ENCODE measurements at places on chromosomes 4 and X.

DNA sequence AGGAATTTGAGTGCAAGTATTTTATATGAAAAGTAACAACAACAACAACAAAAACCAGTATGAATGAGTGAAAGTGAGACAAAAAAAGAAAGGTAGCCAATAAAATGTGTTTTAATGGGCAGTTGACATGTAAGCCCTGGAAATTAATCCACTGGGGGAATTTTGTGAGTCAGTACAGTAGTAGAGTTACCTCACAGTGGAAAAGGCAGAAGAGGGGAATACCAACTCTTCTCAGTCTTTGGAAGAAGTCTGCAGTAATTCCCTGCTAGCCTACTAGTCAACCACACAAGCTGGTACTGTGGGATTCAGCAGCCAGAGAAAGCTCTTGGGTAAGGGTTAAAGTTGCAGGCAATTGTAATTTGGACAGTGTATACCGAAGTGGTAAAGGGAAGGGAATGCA is 76.3 kb upstream of the IL15 start:
- DNase-seq, result no peak

GRCh38 chr4:71941001-71941400 is 90.8 kb upstream of the NPFFR2 start:
- DNase-seq, result no peak

DNA sequence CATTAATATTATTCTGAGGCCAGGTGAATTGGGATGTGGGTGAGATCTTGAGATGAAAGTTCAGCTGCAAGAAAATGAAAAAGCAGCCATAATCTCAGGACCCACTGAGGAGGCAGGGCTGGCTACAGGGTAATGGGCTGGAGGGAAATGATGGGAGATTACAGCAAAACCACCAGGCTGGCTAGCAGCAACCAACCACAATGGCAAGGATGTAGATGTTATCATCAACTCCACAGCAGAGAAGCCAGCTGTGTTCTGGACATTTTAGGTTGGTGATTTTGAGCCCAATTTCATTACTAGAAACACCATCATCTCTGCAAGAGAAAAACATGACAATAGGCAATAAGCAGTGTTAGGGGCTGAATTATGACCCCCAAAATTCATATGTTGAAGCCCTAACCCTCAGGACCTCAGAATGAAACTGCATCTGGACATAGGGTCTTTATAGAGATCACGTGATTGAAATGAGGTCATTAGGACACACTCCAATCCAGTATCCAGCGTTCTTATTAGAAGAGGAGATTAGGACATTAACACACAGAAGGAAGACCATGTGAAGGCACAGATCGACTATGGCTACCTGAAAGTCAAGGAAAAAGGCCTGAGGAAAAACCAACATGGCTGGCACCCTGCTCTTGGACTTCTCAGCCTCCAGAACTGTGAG is 139.8 kb upstream of the KIT start:
- no peak for DNase-seq

- DNase-seq, result no peak
Measured at GRCh38 chr4:8724436-8725070, 132.0 kb downstream of the CPZ start.

- DNase-seq, result no peak
Measured at GRCh38 chr4:42284030-42284429, 113.3 kb upstream of the SHISA3 start.

GRCh38 chr4:38674258-38675144 is 10.5 kb downstream of the KLF3 start:
- no peak for DNase-seq

GRCh38 chr4:61922766-61923165 is 722.6 kb downstream of the ADGRL3 start:
- DNase-seq, result no peak

GRCh38 chrX:70922774-70923473 is 8.0 kb downstream of the SLC7A3 start:
- DNase-seq, result no peak

DNA sequence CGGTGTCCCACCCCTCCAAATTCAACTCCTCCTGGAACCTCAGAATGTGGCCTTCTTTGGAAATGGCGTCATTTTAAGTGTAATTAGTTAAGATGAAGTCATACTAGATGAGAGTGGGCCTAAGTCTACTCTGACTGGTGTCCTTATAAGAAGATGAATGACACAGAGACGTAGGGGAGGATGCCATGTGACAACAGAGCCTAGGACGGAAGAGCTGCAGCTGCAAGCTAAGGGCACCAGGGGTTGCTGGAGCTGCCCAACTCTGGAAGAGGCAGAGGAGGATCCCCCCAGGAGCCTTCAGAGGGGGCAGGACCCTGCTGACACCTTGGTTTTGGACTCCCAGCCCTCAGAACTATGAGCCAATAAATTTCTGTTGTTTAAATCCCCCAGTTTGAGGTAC is 115.1 kb downstream of the STK32B start:
- no peak for DNase-seq

GRCh38 chr4:186953599-186954260 is 230.1 kb upstream of the FAT1 start:
- DNase-seq, result no peak

DNA sequence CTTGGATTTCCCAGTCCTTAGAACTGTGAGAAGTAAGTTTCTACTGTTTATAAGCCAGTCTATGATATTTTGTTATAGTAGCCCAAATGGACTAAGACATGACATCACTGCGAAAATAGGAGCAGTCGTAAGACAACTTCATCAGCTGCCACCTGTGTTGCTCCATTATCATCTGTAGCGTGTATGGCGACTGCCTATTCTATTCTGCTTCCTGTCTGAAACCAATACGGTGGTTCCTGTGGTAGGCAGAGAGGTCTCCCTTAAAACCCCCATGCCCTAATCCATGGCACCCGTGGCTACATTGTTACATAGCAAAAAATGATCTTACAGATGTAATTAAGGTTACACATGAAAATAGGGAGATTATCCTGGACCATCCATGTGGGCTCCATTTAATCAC is 105.4 kb upstream of the FAT1 start:
- DNase-seq, result no peak

GRCh38 chr4:177484613-177485021 is 42.4 kb upstream of the AGA start:
- DNase-seq, result no peak

- DNase-seq, result no peak
Measured at GRCh38 chr4:148305751-148306150, 136.5 kb downstream of the NR3C2 start.

- no peak for DNase-seq
Measured at GRCh38 chr4:184415071-184415470, 59.3 kb downstream of the IRF2 start.

DNA sequence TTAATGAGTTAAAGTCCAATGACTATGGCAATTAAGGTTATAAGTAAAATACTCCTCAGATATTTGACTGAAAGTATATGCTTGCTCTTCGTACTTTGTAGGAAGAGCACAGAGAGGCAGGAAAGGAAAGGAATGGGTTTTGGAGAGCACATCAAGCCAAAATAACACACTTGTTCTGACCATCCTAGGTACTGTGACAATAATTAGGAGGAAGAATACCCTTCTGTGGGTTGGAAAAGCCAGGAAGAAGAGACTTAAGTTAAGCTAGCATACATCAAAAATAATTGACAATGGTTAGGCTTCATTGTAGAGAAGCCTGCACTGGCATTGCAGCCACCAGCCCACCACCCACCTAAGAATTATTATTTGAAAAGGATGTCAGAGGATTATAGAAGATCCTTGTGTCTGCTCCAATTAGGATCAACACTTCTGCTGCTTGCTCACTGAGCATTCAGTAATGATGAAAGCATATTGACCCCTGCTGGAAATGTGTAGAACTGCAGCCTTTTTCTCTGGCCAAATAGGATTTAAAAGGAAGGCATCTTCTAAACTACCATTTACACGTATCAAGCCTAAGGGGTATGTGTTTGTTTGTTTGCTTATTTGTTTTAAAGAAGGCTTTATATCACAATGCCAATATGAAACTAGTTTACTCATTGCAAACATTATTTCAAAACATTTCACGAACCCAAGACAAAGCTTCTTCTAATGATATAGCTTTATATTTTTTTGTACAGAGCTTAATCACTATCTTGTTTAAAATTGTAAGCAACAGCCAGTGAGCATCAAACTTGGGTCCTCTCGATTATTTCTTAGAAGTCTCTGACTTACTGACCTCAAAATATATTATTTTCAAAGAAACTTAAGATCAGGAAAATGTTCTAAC is 286.2 kb upstream of the TET2 start:
- DNase-seq, result peak; percentile 44

GRCh38 chr4:173466101-173466500 is 63.9 kb downstream of the HAND2 start:
- no peak for DNase-seq

- no peak for DNase-seq
Measured at GRCh38 chrX:40445691-40446090, 135.1 kb upstream of the ATP6AP2 start.

- DNase-seq, result no peak
Measured at GRCh38 chr4:109238746-109239145, 63.7 kb downstream of the COL25A1 start.

GRCh38 chr4:87949961-87950360 is 25.6 kb upstream of the SPP1 start:
- DNase-seq, result no peak

DNA sequence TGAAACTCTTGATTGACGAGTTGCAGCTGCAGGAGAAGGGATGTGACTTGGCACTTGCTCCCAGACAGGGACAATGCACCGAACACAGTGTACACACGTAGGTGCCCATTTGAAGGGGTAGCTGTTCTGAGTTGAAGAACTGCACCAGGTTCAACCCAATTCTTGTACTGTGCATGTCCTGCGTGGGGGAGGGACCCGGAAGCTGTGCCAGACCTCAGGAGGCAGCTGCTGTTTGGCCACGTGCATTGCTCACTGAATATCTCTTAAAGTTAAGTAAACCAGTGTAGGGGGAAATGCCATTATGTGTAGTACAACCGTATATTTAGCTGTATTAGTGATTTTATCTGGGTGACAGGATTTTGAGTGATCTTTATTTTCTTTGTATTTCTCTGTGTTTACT is 12.0 kb upstream of the RBBP7 start:
- peak; percentile 10 for DNase-seq

- no peak for DNase-seq
Measured at GRCh38 chr4:17583941-17584340, 6.9 kb downstream of the LAP3 start.

- DNase-seq, result no peak
Measured at GRCh38 chrX:43505769-43506168, 150.3 kb upstream of the MAOA start.

DNA sequence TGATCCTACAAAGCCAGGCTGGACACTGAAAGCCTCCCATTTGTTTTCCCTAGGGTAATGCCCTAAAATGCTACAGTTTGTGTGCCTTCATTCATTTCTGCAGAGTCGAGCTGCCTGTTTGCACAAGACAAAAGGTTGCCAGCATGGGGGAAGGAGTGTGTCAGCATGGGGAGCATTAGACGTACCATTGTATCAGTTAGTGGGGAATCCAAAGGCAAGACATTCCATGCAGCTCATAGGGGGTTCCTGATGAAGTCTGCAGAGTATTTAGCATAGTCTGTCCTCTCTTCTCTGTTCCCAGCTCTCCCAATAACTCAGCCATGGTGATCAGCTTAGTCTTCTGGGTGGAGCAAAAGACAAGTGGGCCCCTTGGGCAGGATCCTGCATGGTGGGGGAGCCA is 276.9 kb upstream of the PCDH7 start:
- DNase-seq, result no peak

DNA sequence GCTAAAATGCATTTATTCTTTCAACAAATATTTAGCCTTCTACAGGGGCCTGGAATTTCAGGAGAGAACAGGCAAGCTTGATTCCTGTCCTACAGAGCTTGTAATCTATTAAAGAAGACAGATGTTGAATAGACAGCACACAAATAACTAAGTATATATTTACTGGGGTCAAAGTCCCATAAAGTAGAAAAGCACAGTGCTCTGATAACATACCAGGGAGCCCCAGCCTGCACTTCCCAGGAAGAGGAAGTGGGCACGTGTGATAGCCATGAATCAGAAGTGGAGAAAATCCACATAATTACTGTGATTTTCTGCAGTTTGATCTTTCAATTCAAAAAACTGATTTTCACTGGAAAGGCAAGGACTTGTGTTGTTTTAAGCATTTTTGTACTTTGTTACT is 129.1 kb downstream of the EGF start:
- no peak for DNase-seq

GRCh38 chr4:79514621-79515329 is 106.7 kb upstream of the GK2 start:
- no peak for DNase-seq

- DNase-seq, result no peak
Measured at GRCh38 chrX:91414713-91415112, 19.9 kb upstream of the PABPC5 start.

GRCh38 chr4:20253283-20253734 is 1.6 kb downstream of the SLIT2 start:
- DNase-seq, result no peak

DNA sequence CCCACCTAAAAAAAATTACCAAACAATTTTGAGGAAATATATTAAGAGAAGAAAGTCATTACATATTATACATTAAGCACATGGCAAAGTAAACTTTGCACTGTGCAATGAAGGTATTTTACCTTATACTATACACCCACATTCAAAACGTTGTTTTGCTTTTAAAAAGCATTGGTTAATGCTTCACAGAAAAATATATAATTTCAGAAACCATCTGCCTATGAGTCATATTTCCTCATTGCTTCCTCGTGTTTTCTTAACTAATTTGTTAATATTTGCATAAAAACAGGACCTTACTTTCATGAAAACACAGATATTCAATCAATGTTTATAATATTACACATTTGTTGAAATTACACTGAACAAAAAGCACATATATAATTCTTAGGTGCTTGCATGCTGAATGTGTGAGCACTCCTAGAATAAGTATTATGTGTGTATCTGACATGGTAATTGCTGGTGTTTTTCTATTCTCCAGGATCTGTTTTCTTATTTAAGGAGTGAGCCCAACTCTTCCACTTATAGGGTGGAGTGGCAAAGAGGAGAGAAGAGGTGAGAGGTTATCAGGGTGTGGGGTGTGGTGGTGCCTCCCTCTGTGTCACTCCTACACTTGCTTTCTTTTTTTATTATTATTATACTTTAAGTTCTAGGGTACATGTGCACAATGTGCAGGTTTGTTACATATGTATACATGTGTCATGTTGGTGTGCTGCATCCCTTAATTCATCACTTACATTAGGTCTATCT is 95.1 kb upstream of the IQCM start:
- DNase-seq, result no peak

DNA sequence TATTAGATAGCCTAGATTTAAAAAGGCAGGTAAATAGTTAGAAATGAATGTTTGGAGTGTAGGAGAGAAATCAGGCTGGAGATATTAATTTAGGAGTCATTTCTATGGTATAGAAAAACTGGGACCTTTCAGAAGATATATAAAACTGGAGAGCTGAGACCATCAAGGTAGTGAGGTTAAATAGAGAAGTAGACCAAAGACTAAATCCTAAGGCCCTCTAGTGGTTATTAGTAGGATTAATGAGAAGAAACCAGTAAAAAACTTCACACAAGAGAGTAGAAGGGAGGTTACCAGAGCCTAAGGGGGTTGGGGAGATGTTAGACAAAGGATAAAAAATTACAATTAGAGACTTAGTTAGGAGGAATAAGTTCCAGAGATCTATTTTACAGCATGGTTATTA is 351.0 kb upstream of the SPANXN1 start:
- DNase-seq, result no peak

- no peak for DNase-seq
Measured at GRCh38 chr4:176185051-176185450, 10.3 kb downstream of the SPATA4 start.

GRCh38 chrX:24483596-24483995 is 18.5 kb downstream of the PDK3 start:
- DNase-seq, result no peak

- no peak for DNase-seq
Measured at GRCh38 chrX:16653424-16653823, 3.5 kb downstream of the S100G start.

GRCh38 chr4:42313872-42314271 is 83.4 kb upstream of the SHISA3 start:
- DNase-seq, result no peak
